HAP-1 (cell line): ENCODE measurements at places on chromosomes 1 and 21.

DNA sequence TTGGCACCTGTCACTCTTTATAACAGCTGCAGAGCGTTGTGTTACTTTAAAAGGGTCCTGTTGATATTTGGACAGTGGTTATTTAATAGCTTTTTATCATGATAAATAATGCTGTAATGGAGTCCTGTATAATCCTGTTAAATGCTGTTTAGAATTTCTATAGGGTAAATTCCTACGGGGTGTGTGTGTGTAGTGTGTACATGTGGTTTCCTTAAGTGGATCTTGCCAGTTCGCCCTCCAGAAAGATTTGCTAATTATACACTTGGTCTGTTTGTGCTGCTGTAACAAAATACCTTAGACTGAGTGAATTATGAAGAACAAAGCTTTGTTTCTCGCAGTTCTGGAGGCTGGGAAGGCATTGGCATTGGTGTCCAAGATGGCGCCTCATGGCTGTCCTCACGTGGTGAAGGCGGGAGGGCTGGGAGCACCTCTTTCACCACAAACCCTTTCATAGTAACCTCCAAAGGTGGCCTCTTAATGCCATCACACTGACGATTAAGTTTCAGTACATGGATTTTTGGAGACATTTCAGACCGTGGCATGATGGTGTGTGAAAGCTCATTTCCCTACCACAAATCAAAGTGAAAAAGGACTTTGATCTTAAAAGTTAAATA is 11.2 kb downstream of the PRMT2 start:
- peak; percentile 97 for DNase-seq

DNA sequence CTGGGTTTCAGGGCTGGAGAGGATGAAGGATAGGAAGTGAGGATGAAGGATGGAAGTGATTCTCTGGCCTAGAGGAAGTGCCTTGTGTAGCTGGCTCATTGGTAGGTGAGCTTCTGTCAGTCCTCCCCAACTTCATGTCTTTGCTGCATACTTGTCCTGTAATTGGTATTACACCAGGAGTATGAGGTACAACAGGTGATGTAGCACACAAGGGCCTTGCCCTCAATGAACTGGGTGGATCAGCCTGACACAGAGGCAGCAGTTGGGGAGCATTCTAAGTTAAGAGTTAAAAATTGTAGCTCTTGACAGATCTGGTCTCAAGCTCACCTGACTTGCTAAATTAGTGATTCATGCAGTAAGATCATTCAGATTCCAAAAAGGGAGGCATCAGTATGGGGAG is 37.9 kb upstream of the CACNA1E start:
- DNase-seq: no peak

GRCh38 chr1:36339215-36339614 is 15.8 kb upstream of the EVA1B start:
- no peak for DNase-seq

GRCh38 chr1:224529844-224530243 is 86.3 kb upstream of the CNIH3 start:
- DNase-seq: no peak

GRCh38 chr1:19648689-19649088 is 4.6 kb downstream of the NBL1 start:
- DNase-seq: no peak

DNA sequence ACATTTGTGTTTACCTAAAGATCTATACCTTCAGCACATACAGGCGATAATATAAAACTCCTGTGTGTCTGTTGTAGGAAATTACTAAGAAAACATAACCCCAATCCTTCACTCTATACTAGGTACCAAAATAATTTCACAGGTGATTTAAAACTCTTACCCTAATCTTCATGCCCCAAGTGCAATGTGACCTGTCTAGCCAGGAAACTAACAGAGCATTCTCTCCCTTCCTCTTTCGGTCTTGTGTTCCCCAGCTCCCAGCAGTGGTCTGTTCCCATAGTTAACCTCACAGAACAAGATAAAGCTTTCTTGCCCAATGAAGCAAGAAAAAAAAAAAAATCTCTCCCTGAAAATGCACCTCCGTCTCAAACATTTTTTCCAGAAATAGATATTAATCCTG is 493.5 kb downstream of the DPYD start:
- no peak for DNase-seq

DNA sequence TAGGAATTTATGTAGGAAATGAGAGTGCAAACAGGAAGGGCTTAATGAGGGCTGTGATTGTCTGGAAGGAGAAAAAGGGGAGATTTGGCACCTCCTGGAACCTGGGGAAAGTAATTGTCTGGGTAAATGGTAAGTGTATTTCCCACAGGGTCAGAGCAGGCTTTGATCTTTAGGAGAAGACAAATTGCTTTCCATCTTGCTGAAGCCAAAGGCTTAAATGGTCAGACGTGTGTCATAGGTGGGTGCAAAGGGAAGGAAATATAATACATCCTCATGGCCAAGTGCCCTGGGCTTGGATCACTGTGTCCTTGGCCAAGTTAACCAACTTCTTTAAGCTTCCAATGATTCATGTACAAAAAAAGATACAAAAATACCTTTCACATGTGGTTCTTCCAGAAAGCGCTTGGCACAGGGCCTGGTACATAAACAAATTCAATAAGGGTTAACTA is 1.3 kb upstream of the DUSP23 start:
- DNase-seq: no peak

DNA sequence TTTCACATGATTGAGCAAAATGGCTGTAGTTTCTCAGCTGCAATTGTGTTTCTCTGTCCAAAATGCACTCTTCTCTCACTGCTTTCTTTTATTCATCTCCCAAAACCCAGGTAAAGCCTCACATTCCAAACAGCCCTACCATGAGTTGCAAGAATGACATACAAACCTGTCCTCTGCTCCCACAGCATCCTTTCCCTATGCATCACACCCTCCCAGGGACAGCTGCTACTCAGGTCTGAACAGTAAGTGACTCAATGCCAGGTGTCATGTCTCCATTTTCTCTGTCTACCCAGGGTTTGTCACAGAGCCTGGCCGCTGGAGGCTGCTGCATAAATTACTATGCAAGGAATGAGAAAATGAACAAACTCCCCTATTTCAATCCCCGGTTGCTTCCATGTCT is 118.5 kb downstream of the PLD5 start:
- no peak for DNase-seq

- DNase-seq: no peak
Measured at GRCh38 chr21:45113543-45113942, 39.2 kb downstream of the ADARB1 start.

GRCh38 chr1:18903291-18903756 is 969 bp upstream of the ALDH4A1 start:
- DNase-seq: no peak

GRCh38 chr1:178910023-178910422 is 39.1 kb upstream of the ANGPTL1 start:
- DNase-seq: no peak

GRCh38 chr1:53133261-53134041 is 9.0 kb downstream of the SLC1A7 start:
- peak; percentile 22 for DNase-seq

DNA sequence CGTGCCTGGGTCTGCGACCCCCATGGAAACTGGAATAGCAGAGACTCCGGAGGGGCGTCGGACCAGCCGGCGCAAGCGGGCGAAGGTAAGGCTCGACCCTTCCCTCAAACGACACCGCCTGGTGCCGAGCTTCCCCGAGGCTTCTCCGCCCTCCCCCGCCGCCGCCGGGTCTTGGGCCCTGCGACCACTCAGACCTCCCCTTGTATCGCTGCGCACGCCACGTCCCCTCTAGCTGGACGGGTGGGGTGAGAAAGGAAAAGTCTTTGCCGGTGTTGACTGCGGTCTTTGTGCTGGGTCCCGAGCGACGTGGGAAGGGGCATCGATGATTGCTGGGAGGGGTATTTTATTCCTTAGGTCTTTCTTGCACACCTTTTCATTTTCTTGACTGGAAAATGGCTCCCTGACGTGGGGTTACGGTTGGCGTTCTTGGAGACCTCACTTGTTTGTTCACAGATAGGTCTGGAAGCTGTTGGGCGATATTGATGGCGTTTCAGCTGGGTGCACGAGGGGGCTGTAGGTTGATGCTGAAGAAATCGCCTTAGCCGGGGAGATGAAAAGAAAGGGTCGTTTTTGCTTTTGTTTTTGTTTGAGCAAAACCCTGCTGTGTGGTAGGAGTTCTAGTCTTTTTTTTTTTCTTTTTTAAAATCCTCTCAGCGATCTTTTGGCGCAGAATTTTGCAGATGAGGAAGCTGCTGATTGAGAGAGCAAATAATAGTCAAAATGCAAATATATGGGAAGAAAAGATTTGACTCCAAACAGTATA is 776 bp downstream of the KDM1A start:
- peak; percentile 39 for DNase-seq

- DNase-seq: no peak
Measured at GRCh38 chr1:27145934-27146354, 9.0 kb downstream of the SLC9A1 start.

DNA sequence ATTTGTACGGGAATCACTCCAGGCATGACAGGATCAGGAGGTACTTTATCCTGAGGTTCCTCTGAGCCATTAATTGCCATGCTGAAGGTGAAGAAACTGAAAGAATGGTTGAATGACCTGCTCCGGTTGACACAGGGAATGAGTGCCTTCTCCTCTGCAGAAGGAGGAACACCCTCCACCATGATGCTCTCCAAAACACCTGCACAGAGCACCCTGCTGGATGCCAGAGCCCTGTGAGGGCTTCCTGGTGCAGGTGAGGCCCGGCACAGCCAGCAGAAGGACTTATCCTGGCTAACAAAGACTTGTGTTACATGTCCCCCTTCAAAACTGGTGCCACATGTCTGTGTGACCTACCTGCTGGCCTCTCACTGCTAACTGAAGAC is 14.3 kb upstream of the LBR start:
- DNase-seq: no peak

DNA sequence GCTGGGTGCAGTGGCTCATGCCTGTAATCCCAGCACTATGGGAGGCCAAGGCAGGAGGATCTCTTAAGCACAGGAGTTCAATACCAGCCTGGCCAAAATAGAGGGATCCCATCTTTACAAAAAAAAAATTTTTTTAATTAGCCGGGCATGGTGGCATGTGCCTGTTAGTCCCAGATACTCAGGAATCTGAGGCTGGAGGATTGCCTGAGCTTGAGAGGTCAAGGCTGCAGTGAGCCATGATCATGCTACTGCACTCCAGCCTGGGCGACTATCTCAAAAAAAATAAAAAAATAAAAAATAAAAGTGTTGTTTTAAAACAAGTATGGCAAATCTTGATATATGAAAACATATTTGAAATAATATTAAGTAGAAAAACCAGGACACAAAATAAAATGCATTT is 44.4 kb upstream of the CACHD1 start:
- DNase-seq: no peak

GRCh38 chr1:105087506-105087905 is 1337.8 kb downstream of the AMY1C start:
- DNase-seq: no peak

DNA sequence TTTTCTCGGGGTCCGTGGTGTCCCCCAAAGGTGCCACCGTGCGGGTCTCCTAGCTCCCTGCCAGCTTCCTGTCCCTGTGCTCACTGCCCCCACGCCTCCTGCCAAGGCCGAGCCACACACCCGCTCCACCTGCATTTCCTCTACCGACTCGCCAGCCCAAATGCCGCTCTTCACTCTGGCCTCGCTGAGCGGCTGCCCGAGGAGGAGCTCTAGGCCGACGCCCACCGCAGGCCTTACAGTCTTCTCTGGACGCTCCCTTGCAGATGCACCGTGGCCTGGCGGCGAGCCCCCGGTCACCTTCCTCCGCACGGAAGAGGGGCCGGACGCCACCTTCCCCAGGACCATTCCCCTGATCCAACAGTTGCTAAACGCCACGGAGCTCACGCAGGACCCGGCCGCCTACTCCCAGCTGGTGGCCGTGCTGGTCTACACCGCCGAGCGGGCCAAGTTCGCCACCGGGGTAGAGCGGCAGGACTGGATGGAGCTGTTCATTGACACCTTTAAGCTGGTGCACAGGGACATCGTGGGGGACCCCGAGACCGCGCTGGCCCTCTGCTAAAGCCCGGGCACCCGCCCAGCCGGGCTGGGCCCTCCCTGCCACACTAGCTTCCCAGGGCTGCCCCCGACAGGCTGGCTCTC is 26.3 kb downstream of the FTCD start:
- DNase-seq: no peak

- DNase-seq: no peak
Measured at GRCh38 chr1:232445361-232446106, 184.4 kb downstream of the SIPA1L2 start.

GRCh38 chr1:177343445-177343844 is 172.7 kb downstream of the BRINP2 start:
- no peak for DNase-seq

- DNase-seq: no peak
Measured at GRCh38 chr1:46585312-46585938, 18.6 kb downstream of the MKNK1 start.

DNA sequence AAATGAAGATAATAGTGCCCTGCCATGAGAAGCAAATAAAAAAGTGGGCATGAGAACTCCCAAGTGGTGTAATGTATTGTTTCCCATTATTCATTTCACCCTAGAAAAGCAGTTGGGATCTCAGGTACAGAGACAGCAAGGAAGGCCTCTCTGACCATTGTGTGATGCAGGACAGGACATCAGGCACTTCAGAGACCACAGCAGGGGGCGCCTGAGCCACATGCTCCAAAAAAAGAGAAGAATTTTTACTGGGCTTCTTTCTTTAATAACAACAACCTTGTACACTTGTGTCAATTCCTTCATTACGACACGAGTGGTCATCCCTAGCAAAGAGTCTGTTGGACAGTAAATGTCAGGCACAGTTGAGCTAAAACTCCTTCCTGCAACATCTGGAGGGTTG is 533.3 kb downstream of the OMA1 start:
- DNase-seq: no peak

DNA sequence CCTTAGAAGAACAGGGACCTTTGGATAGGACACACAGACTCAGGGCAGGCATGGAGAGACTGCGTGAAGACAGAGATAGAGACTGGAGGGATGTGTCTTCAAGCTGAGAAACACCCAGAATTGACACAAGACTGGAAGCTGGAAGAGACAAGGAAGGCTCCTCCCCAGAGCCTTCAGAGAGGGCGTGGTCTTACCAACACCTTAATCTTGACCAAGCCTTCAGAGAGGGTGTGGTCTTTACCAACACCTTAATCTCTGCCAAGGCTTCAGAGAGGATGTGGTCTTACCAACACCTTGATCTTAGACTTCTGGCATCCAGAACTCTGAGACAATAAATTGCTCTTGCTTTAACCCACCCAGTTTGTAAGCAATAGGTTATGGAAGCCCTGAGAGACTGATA is 481.4 kb upstream of the VAMP3 start:
- DNase-seq: no peak

GRCh38 chr1:57431400-57431799 is 7.5 kb upstream of the DAB1 start:
- DNase-seq: no peak

DNA sequence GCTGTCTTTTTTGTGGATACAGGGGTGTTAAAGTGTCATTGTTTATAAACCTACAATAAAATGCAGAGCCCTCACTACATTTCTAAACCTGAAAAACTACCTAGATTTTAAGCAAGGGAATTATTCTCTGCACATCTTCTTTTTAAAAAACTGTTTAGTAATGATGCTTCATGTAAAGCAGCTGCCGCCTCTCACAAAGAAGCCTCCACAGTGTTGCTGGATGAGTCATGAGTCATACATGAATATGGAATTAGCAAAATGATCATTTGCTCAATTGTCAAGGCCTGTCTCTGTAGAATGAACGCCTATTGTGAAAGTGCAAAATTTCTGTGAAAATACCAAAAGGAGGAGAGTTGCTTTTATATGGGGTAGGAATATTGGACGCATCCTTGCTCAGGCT is 259.5 kb upstream of the CHRM3 start:
- DNase-seq: no peak

- DNase-seq: no peak
Measured at GRCh38 chr1:236733653-236734052, 47.4 kb downstream of the ACTN2 start.
